Chondrocyte (in vitro differentiated cells): ENCODE measurements at places on chromosomes 6 and 20.

GRCh38 chr6:29553268-29554057, 6.1 kb downstream of the UBD start:
- no peak for DNase-seq

- no peak for DNase-seq
These were observed 42.4 kb downstream of the DHX35 start for GRCh38 chr20:39004508-39004907.

DNA sequence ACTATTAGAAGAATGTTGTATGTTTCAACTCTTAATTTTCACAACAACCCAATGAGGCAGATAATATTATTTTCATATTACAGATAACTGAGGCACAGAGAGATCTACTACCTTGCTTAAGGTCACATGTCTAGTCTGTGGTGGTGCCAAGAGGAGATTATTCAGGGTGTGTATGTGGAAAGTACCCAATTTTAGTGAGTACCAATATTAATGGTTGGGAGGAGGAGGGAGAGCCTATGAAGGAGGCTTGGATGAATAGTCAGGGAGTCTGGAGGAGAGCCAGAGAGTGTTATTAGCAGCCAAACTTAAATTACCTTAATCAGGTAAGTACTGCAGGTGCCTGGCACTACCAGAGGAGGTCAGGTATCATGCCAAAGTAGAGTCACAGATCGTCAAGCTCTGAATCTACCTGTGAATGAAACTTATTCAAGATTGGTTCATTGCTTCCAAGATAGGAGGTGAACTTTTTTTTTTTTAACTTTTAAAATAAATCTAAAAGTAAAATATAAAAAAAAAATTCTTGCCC, 10.9 kb upstream of the CALHM6 start:
- DNase-seq: no peak

- no peak for DNase-seq
These were observed 36.7 kb downstream of the MAN1A1 start for GRCh38 chr6:119312875-119313338.
